ENCODE measurements at places on chromosomes 13 and 19.

DNA sequence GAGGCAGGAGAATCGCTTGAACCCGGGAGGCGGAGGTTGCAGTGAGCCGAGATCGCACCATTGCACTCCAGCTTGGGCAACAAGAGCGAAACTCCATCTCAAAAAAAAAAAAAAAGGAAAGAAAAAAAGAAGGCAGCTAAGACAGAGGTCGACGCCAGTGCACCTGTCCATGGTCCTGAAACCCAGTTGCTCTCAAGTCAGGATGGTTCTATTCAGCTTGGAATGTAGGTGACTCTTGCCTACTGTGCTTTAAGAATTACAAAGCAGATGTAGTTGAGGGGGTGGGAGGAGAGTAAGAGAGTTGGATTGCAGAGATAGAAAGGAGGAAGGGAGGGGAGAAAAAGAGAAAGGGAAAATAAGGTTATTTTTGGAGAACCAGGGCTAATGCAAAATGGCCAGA, 18.7 kb downstream of the CACNG7 start:
- H3K27ac ChIP-seq: no peak overlapping the region
- H3K4me3 ChIP-seq: no peak overlapping the region

DNA sequence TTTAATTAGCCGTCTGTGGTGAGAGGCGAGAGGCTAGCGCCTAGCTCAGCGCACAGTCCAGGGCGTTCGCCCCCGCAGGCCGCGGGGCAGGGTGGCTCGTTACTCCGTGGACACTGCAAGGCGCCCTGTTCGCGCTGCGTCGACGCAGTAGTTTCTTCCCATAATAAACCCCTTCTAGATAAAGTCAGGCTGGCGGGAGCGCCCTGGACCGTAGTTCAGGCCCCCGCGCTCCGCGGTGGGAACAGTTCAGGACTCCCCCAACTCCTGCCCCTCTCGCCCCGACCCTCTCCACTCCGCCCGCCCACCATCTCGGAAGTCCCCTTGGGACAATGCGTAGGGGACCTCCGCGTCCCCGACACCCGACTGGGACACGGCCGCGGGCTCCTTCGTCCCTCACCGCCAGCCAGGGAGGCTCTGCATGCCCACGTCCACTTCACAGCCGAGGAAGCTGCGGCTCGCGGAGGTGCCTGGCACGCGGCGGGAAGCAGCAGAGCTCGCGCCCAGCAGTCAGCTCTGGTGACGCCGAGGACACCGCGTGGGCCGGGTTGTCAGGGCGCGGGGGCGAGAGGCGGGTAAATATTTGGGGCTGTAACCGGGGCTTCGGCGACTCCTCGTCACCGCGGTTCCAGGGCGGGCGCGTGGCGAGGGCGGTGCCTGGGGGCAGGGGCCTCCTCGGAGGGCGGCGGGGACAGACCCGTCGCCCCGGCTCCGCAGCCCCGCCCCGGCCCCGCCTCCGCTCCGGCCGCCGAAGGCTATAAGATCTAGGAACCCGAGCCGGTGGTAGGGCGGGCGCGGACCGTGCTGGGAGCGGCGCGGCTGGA, at the start of gene RGCC:
RGCC (plus strand) TSS at position 783 of the 821 bp plus-strand sequence. CDS start 158 bp downstream, outside the sequence.
- no peak for DNase-seq
- no peaks in the 10 kb centered on the region for H3K4me1 ChIP-seq
- no peaks in the 10 kb centered on the region for H3K36me3 ChIP-seq
- no peaks in the 10 kb centered on the region for H3K27me3 ChIP-seq
- no peak within 1 kb of the TSS for H3K27ac ChIP-seq

- H3K4me3 ChIP-seq: no peak overlapping the region
- H3K36me3 ChIP-seq: no peaks in the 10 kb centered on the region
- no peaks in the 10 kb centered on the region for H3K27me3 ChIP-seq
- no peak for DNase-seq
Observed at GRCh38 chr13:30398601-30399072, 23.7 kb upstream of the UBE2L5 start.

DNA sequence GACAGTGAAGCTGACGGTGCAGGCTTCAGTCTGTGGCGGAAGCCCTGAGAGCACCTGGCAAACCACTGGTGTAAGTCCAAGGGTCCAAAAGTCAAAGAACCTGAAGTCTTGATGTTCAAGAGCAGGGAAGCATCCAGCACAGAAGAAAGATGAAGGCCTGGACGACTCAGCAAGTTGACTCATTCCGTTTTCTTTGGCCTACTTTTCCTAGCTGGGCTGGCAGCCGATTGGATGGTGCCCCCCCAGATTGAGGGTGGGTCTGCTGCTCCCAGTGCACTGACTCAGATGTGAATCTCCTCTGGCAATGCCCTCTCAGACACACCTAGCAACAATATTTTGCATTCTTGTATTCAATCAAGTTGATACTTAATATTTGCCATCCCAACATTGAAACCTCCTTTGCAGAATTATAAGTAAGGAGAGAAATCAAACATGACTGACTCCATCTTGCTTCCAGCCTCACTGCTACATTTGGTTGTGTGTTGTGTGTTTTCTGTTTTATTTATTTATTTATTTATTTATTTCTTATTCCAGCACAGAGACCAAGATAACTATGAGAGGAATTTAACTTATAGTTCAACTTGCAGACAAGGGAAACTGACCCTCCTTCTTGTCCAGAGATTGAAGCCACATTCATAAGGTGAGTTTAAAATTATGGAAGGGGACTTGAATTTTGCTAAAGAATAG, 32.8 kb downstream of the IGFL2 start:
- DNase-seq: no peak
- no peaks in the 10 kb centered on the region for H3K4me1 ChIP-seq
- H3K36me3 ChIP-seq: no peaks in the 10 kb centered on the region
- H3K4me3 ChIP-seq: no peak overlapping the region
- no peaks in the 10 kb centered on the region for H3K27me3 ChIP-seq

DNA sequence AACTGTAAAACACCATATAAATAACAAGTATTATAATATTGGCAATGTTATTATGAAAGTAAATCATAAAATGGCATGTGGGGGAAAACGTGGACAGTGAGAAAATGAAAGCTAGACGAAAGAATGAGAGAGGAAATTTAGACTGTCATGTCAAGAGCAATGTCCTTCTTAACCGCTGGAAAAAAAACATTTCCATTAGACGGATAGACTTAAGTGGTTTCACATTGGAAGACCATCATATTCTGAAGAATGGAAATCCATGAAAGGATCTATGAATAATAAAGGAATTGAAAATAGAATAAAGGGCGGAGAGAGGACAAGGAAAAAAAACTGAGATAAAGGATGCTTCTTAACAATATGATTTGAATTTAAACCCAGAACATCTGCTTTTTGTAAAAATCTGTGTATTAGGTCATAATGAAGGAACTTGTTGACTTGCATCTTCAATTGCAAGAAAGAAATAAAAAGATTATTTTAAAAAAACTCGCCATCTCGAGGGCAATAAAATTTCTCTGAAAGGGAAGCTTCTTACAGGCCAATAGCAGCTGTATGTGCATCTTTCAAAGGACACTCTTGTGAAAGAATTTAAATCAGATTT, 90.6 kb downstream of the SPRY2 start:
- H3K36me3 ChIP-seq: no peaks in the 10 kb centered on the region
- H3K27me3 ChIP-seq: no peaks in the 10 kb centered on the region
- H3K4me1 ChIP-seq: 0 out of 2 replicates have a peak, but pooled peaks cover 2% of the 10 kb centered on the region
- H3K27ac ChIP-seq: no peak overlapping the region

DNA sequence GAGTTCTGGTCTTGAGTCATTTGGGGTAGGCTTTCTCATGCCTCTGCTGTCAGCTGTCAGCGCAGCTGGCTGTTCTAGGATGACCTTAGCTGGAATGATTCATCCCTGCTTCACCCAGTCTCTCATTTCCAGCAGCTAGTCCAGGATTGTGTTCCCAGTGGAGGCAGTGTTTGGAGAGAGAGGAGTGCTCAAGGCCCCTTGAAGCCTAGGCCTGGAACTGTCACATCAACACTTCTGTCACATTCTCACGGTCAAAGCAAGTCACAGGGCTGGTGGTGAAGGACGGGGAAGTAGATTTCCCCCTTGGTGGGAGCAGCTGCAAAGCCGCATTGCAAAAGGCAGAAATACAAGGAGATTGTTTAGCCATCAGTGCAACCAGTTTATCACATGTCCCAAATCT, 15.2 kb downstream of the TPT1 start:
- peaks cover 25% of the 10 kb centered on the region for H3K4me1 ChIP-seq
- peak overlapping the region; percentile 64 for H3K27ac ChIP-seq
- H3K27me3 ChIP-seq: no peaks in the 10 kb centered on the region

DNA sequence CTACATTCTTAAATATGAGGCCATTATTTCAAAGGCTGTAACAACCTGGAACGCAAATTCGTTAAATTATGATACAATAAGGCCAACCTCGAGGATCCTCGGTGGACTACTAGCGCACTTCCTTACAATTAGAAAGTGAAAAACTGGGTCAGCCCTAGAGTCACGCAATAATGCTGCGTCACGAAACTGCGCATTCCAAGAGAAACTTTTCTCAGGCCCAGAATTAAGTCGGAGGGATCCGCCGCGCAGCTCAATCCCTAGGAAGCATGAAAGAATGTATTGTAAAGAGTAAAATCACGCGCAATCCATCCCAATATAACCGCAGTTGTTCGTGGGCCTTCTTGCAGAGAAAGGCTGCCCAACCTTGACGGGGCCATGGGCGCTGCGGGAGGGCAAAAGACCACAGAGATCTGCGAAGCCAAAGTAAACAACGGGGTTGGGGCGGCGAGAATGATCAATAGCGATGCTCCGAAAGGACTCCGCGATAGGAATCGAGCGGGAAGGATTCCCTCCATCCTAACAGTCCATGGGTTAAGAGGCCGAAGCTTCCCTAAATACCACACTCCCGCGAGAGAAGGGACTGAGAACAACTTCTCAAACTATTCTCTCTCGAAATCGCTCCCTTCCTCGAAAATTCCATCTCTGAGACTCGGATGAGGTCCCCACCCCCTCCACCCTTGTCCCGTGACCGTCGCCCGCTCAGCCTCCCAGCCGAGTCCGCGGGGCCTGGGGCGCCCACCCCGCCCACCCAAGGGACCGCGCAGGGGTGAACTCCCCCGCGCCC, 564 bp downstream of the SPART start:
- H3K4me1 ChIP-seq: peaks cover 6% of the 10 kb centered on the region
- peak overlapping the region; percentile 82 for H3K4me3 ChIP-seq
- H3K27me3 ChIP-seq: no peaks in the 10 kb centered on the region
- H3K36me3 ChIP-seq: peaks cover 10% of the 10 kb centered on the region
- peak; percentile 79 for DNase-seq

GRCh38 chr13:52804202-52804641, 44.2 kb downstream of the PCDH8 start:
- H3K4me3 ChIP-seq: no peak overlapping the region
- peak; percentile 87 for DNase-seq
- no peaks in the 10 kb centered on the region for H3K27me3 ChIP-seq
- no peaks in the 10 kb centered on the region for H3K36me3 ChIP-seq
- no peak overlapping the region for H3K27ac ChIP-seq

Data from SJCRH30 (cell line).